ENCODE measurements at places on chromosomes 1 and 21.

- DNase-seq = no peak
These were observed 4.9 kb upstream of the BRWD1 start for GRCh38 chr21:39318091-39318959.

- DNase-seq = no peak
These were observed 34.9 kb upstream of the ZNF362 start for GRCh38 chr1:33221385-33221758.

DNA sequence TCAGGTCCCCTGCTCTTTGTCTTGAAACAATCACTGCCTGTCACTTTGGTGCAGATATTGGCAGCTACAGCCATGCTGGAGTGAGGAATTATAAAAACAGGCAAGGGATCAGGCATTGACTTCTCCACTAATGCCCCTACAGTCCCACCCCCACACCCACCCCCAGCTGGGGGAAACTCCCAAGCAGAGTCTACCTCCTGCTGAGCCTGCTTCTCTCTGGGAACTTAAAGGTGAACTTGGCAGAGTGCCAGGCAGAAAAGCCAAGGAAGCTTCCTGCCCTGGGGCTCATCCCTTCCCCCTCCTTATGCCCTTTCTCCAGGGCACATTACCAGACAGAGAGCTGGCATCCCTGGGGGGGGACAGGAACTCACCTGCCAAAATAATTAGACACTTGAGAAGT lies 6.7 kb downstream of the NCMAP start:
- no peak for DNase-seq

DNA sequence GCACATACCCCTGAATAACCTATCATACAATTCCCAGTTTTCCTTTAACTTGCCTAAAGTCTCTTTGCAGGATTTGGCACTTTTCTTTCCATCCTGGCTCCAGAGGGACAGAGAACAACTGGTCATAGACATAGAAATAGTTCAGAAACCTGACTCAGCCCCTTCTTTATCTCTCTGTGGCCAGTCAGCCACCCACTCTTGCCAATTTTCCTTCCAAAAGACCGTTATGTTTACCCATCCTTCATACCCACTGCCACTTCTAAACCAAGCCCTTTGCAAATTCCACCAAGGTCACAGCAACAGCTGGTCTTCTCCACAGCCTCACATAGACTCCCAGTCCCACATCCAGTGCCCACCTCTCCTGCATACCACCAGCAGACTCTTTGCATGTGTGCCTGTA lies 127.2 kb upstream of the FGGY start:
- DNase-seq = no peak

DNA sequence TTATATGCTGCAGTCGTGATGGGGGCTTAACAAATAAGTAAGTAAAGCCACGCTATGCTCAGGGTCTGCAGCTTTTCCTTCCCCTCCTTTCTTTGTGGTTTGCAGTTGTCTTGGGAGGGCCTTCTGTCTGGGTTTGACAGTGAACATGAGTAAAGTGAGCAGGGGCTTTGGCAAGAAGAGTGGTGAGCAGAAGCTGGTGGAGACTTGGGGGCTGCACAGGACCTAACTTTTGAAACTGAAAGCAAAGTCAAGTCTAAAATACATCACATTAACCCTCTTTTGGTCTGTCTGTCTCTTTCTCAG lies 368.6 kb upstream of the VAMP3 start:
- no peak for DNase-seq

DNA sequence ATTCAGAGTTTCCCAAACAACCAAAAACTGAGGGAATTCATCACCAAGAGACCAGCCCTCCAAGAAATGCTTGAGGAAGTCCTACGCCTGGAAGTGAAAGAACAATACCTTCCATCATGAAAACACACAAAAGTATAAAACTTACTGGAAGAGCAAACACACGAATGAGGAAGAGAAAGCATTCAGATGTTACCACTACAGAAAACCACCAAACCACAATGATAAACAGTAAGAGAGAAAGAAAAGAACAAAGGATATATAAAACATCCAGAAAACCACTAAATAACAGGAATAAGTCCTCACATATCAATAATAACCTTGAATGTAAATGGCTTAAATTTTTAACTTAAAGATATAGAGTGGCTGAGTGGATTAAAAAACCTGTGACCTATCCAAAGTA lies 58.5 kb upstream of the BCL10 start:
- no peak for DNase-seq
